Calu3 (cell line): ENCODE measurements at places on chromosomes 3 and 15. TPM values are rescaled to one million over a fixed set of nuclear protein-coding genes. Genes with fewer than 3 reads are reported as not detected.
A peak's percentile ranks its signal among the peaks of the same experiment; 100 is the strongest.

The C3orf20 gene
- total RNA-seq: 0.28 and 0.39 TPM in 2 replicates

The LARP6 gene
- 30.4 and 30.8 TPM in 2 replicates for total RNA-seq

The PRC1 gene
- total RNA-seq: 208 and 260 TPM in 2 replicates

The MYRIP gene
- 5.2 and 5.6 TPM in 2 replicates for total RNA-seq

The EIF4E3 gene
- 8.7 and 10.9 TPM in 2 replicates for total RNA-seq

The ATP10A gene
- 2.6 and 3.0 TPM in 2 replicates for total RNA-seq

The SLC25A20 gene
- 7.9 and 11.4 TPM in 2 replicates for total RNA-seq

The KIF7 gene
- total RNA-seq: 1.4 and 1.7 TPM in 2 replicates

The GPR156 gene
- 0.45 and 0.64 TPM in 2 replicates for total RNA-seq

The CELF6 gene
- total RNA-seq: 0.19 and 0.42 TPM in 2 replicates

The ALG1L2 gene
- 1.6 and 2.0 TPM in 2 replicates for total RNA-seq

The SOX14 gene
- not detected in 2 replicates for total RNA-seq

- no peak overlapping the region for H3K4me3 ChIP-seq
- H3K4me1 ChIP-seq: peaks cover 12% of the 10 kb centered on the region
- no peaks in the 10 kb centered on the region for H3K36me3 ChIP-seq
- DNase-seq: no peak
- no peaks in the 10 kb centered on the region for H3K27me3 ChIP-seq
Measured at GRCh38 chr3:156635034-156635433, 39.4 kb upstream of the TIPARP start.

GRCh38 chr15:67807141-67807540, 18.2 kb upstream of the SKOR1 start:
- no peaks in the 10 kb centered on the region for H3K27me3 ChIP-seq
- no peak overlapping the region for H3K4me3 ChIP-seq
- no peak for DNase-seq
- H3K27ac ChIP-seq: no peak overlapping the region
- H3K36me3 ChIP-seq: peaks cover 5% of the 10 kb centered on the region

GRCh38 chr15:27092390-27092789, 121.4 kb downstream of the GABRG3 start:
- H3K36me3 ChIP-seq: no peaks in the 10 kb centered on the region
- H3K27me3 ChIP-seq: no peaks in the 10 kb centered on the region
- DNase-seq: no peak
- H3K4me3 ChIP-seq: no peak overlapping the region

DNA sequence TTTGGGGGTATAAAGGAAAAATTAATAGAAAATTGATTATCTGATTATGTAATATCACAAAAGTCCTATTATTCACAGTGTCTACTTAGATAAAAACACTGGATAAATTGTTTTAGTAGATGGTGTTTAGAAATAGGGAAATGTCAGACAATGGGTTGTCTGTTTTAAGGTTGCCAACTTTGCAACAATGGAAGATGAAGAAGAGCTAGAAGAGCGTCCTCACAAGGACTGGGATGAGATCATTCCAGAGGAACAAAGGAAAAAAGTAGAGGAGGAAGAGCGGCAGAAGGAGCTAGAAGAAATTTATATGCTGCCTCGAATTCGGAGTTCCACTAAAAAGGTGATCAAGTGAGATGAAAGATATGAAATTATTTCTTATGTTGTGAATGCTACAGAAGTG, 84.0 kb downstream of the CHD2 start:
- peaks cover 55% of the 10 kb centered on the region for H3K36me3 ChIP-seq
- DNase-seq: no peak
- no peaks in the 10 kb centered on the region for H3K27me3 ChIP-seq
- no peak overlapping the region for H3K4me3 ChIP-seq
- peaks cover 6% of the 10 kb centered on the region for H3K4me1 ChIP-seq
- H3K27ac ChIP-seq: peak overlapping the region; percentile 58

DNA sequence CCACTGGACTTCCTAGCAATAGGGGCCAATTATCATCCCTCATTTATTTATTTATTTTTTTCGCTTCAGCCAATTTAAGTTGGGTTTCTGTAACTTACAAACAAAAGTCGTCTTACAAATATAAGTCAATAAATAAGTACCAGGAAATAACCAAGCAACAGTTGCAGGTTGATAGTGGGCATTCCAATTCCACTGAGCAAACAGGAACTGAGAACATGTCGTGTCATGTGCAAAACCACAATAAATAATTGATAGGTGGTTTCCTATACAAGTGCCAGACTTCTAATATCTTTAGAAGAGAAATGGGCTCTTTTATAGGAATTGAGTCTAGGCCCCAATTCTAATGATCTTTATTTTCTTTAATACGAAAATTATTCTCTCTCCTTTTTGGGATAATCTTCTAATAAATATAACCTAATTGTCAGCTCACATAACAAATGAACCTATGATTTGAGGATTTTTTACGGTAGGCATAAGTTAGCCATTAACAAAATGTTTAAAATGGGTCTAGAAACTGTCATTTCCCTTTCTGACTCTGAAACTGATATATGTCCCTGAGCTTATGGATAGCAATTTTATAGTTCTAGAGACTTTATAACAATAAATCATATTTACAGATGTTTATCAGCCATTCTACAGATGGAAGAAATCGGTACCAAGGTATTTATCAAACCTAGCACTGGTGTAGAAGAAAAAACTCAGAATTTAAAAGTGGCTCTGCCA, 571.8 kb downstream of the FOXP1 start:
- H3K4me3 ChIP-seq: no peak overlapping the region
- H3K27me3 ChIP-seq: no peaks in the 10 kb centered on the region
- peaks cover 11% of the 10 kb centered on the region for H3K36me3 ChIP-seq
- H3K4me1 ChIP-seq: peaks cover 27% of the 10 kb centered on the region

- H3K36me3 ChIP-seq: no peaks in the 10 kb centered on the region
- no peak for DNase-seq
- no peaks in the 10 kb centered on the region for H3K4me1 ChIP-seq
- H3K27ac ChIP-seq: no peak overlapping the region
- no peak overlapping the region for H3K4me3 ChIP-seq
- no peaks in the 10 kb centered on the region for H3K27me3 ChIP-seq
Measured at GRCh38 chr3:168539909-168540308, 444.2 kb upstream of the GOLIM4 start.

DNA sequence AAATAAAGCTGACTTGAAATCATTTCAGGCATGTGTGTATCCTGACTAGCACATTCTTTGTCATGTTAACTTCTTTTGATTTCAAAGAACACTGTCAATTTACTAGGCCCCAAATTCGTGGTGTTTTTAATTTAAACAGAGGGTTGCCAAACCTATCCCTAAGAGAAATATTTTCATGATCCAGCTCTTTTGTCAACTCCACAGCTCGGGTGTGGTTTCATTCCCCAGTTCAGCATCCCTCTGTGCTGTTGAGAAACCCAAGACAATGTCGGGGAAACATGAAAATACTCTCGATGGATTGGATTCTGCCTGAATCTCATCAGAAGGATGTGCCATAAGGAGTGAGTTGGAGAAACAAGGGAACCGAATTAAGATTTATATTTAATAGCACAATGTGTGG, 84.4 kb upstream of the PHLDB2 start:
- no peak for DNase-seq
- H3K4me3 ChIP-seq: no peak overlapping the region
- H3K4me1 ChIP-seq: peaks cover 19% of the 10 kb centered on the region
- no peaks in the 10 kb centered on the region for H3K36me3 ChIP-seq
- H3K27ac ChIP-seq: no peak overlapping the region
- H3K27me3 ChIP-seq: no peaks in the 10 kb centered on the region

DNA sequence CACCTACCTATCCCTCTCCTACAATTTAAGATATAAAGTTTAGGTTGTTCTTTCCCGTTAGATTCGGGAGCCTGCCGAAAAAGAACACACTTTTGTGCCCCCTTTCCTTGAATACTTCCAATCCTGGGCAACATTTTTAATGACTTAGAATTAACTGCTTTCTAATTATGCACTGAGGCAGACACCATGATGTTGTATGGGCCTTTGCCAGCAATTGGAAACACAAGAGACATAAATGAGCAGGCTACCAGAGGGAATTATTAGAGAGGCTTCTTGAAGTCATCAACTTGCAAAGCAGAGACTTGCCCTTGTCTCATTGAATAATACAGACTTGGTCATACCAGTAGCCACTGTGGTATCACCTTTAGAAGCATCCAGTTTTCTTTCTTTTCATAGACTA, 96.8 kb downstream of the CDIN1 start:
- no peaks in the 10 kb centered on the region for H3K36me3 ChIP-seq
- H3K4me3 ChIP-seq: no peak overlapping the region
- DNase-seq: no peak

- no peak for DNase-seq
- no peaks in the 10 kb centered on the region for H3K4me1 ChIP-seq
- H3K27ac ChIP-seq: no peak overlapping the region
- H3K36me3 ChIP-seq: no peaks in the 10 kb centered on the region
- no peaks in the 10 kb centered on the region for H3K27me3 ChIP-seq
Measured at GRCh38 chr3:131623431-131623830, 120.7 kb upstream of the MRPL3 start.

GRCh38 chr3:181252631-181253030, 263.1 kb upstream of the DNAJC19 start:
- no peaks in the 10 kb centered on the region for H3K4me1 ChIP-seq
- H3K27me3 ChIP-seq: no peaks in the 10 kb centered on the region
- no peak overlapping the region for H3K4me3 ChIP-seq
- DNase-seq: no peak
- H3K36me3 ChIP-seq: no peaks in the 10 kb centered on the region

- no peaks in the 10 kb centered on the region for H3K27me3 ChIP-seq
- no peak overlapping the region for H3K4me3 ChIP-seq
- peaks cover 22% of the 10 kb centered on the region for H3K4me1 ChIP-seq
- H3K36me3 ChIP-seq: no peaks in the 10 kb centered on the region
- H3K27ac ChIP-seq: no peak overlapping the region
- no peak for DNase-seq
Measured at GRCh38 chr3:34213478-34213877, 415.0 kb downstream of the PDCD6IP start.

GRCh38 chr3:17183951-17184550, 299.3 kb downstream of the PLCL2 start:
- no peak for DNase-seq
- H3K4me3 ChIP-seq: no peak overlapping the region
- no peaks in the 10 kb centered on the region for H3K27me3 ChIP-seq

DNA sequence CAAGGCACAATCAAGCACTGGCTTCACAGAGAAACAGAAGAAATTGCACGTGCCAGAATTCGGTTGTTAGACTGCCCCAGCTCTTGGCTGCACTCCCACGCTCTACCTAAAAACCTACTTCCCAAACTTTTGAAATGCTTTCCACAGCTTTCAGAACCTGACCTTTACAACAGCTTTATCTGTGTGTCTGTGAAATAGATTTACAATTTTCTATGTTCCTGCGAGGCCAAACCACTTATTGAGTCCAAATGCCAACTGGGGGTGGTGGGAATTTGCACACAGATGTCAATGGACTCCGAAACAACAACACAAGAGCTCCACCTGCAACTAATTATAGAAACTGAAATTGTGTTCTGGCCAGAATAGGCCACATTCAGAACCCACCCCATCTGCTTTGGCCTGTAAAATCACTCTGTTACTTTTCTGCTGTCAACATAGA, 44.6 kb downstream of the ERC2 start:
- H3K27me3 ChIP-seq: peaks cover 76% of the 10 kb centered on the region
- H3K27ac ChIP-seq: no peak overlapping the region
- no peak for DNase-seq
- no peaks in the 10 kb centered on the region for H3K36me3 ChIP-seq
- H3K4me3 ChIP-seq: no peak overlapping the region
- H3K4me1 ChIP-seq: no peaks in the 10 kb centered on the region

DNA sequence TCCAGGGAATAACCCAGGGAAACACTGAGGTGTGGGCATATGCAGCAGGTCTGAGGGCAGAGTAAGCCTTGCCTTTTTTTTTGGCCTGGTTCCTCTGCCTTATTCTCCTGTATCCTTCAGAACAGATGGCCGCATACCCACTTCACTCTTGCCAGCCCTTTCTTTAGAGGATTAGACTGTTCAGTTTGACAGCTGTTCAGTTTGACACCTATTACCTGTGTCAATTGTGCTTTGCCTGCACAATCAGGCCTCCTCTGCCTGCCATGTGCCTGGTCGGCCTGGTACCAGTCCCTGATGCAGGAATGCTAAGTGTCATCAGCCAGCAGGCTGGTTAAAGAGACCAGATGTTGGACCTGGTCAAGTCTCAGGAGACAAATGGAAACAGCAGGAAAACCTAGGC, 22.3 kb downstream of the TM6SF1 start:
- no peaks in the 10 kb centered on the region for H3K36me3 ChIP-seq
- DNase-seq: no peak
- H3K27me3 ChIP-seq: no peaks in the 10 kb centered on the region
- H3K4me3 ChIP-seq: no peak overlapping the region
